ENCODE measurements at places on chromosomes 2 and 18. TPM values are rescaled to one million over a fixed set of nuclear protein-coding genes. Genes with fewer than 3 reads are reported as not detected.

FRZB gene
- total RNA-seq: 0.60 TPM

FOXD4L1 gene
- total RNA-seq: not detected

GAREM2 gene
- 2.8 TPM for total RNA-seq

SETBP1 gene
- total RNA-seq: 3.5 TPM

NT5C1B gene
- not detected for total RNA-seq

CABYR gene
- 7.3 TPM for total RNA-seq
